ENCODE measurements at places on chromosomes 1 and 21. TPM values are rescaled to one million over a fixed set of nuclear protein-coding genes. Genes with fewer than 3 reads are reported as not detected.

HES2 gene
- total RNA-seq = not detected

FCRLA gene
- total RNA-seq = 0.35 TPM

TAS1R1 gene
- 2.7 TPM for total RNA-seq

ARMH1 gene
- 1.6 TPM for total RNA-seq

CFHR3 gene
- 1.2 TPM for total RNA-seq

GABPA gene
- 23.2 TPM for total RNA-seq

ADGRB2 gene
- 12.5 TPM for total RNA-seq

CFAP298 gene
- total RNA-seq = 26.0 TPM

CELA3A gene
- not detected for total RNA-seq

C1QTNF12 gene
- 8.2 TPM for total RNA-seq

CYB5RL gene
- 5.6 TPM for total RNA-seq

TPTE gene
- not detected for total RNA-seq

HCN3 gene
- total RNA-seq = 1.6 TPM

TMEM201 gene
- 6.9 TPM for total RNA-seq

PRR9 gene
- total RNA-seq = not detected

PCP4L1 gene
- total RNA-seq = 0.04 TPM

HES4 gene
- 39.4 TPM for total RNA-seq

OSCP1 gene
- 7.0 TPM for total RNA-seq

PTGFR gene
- 24.1 TPM for total RNA-seq

GPR3 gene
- 0.18 TPM for total RNA-seq

GART gene
- total RNA-seq = 37.5 TPM
